ENCODE measurements at places on chromosomes 7 and 10.
A peak's percentile ranks its signal among the peaks of the same experiment; 100 is the strongest.

- no peak for DNase-seq
These were observed 12.9 kb downstream of the CDH23 start for GRCh38 chr10:71409516-71410104.

GRCh38 chr7:84025332-84025927 lies 169.2 kb downstream of the SEMA3A start:
- DNase-seq: peak; percentile 99

GRCh38 chr7:30331338-30331737 lies 46.9 kb downstream of the ZNRF2 start:
- DNase-seq: no peak

DNA sequence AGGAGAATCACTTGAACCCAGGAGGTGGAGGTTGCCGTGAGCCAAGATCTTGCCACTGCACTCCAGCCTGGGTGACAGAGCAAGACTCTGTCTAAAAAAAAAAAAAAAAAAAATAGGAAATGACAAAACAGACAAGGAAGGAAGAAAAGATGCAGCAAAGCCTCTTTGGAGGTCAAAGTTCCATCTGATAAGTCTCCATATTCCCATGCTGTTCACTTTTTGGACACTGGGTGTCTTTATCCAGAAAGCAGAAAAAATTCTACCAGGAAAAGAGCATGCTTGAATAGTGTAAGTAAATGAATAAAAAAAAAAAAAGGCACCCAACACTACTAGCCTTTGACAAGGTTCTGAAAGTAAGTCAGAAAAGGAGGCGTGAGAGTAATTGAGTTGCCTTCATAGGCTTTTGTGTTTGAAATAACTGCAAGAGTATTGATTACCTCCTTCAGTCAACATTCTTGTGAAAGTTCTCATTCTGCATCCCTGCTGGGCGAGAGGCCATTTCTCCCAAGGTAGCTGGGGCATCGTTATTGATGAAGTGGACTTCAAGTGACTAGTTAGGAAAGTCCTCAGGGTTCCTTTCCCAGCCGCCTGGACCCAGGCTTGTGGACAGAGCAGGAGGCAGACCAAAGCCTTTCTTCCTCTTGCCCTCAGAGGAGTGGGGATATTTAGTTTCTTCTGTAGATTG lies 133.3 kb upstream of the KIF5B start:
- no peak for DNase-seq

GRCh38 chr7:1607696-1608095 lies 37.9 kb upstream of the PSMG3 start:
- no peak for DNase-seq

GRCh38 chr10:120979435-120980278 lies 128.5 kb downstream of the WDR11 start:
- no peak for DNase-seq

DNA sequence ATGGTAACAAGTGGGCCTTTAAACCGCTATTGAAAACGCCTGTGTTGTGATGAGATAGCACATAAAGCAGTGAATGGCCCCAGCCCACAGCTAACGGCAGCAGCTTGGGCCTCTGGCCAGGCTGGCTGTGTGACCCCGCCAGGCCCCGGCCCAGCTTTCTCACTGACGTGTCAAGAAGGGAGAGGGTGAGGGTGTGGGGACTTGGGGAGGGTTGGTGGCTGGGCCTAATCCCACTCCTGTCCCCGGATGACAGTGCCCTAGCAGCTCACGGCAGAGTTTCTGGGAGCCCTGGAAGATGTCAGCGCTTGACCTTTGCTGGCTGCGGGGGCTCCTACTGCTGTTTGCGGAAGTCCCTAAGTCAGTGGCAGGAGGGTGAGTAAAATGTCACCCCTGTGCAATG lies 88.9 kb upstream of the SHH start:
- no peak for DNase-seq

- DNase-seq: no peak
These were observed 16.5 kb upstream of the KNDC1 start for GRCh38 chr10:133143546-133143945.

DNA sequence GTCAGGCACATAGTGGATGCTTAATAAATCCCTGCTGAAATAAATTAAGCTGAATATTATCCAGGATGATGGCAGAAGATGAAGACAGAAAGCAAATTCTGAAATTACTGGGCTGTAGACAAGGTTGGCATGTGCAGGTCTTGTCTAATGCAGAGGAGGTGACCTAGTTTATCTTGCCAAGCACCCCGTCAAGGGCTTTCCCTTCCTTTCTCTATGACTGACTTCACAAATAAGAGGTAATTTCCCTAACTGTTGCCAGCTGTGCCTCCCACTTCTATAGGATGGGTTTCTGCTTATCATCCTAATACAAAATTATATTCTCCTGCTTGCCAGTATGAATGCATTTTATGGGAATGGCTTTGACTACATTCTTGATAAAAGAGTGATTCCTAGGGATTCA lies 38.0 kb downstream of the LHFPL3 start:
- no peak for DNase-seq

DNA sequence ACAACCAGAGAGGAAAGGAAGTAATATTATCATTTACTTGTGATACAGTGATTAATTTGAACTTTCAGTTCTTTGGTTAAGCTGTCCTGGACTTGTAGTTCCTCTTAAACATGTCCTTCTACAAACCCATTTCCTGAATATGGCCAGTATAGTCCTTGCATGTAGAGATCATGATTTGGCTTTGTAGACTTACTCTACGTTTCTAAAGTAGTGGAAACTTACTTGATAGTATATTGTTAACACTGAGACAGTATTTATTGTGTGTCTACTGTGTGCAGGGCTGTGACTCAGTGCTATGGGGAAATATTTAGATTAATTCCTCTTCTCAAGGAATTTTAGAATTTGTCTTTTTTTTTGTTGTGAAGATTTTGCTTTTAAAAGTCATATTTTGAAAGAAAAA lies 109.5 kb downstream of the NRF1 start:
- DNase-seq: no peak

DNA sequence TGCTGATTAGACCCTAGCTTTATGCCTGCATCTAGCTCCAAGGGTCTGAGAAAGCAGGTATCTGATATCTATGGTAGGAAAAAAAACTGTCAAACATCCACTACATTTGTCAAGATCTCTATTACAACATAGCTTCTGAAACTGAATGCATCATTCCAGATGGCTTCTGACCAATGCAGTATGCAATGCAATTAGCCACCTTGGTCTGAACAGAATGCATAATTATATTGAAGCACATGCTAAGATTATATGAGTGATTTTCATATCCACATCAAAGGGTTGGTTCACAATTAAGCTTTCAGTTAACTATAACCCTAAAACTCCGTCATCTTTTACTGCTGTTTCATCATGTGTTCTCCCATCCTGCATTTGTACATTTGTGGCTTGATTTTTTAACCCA lies 271.4 kb downstream of the POLR1F start:
- no peak for DNase-seq

GRCh38 chr10:45461034-45461433 lies 87.0 kb downstream of the ALOX5 start:
- DNase-seq: no peak

DNA sequence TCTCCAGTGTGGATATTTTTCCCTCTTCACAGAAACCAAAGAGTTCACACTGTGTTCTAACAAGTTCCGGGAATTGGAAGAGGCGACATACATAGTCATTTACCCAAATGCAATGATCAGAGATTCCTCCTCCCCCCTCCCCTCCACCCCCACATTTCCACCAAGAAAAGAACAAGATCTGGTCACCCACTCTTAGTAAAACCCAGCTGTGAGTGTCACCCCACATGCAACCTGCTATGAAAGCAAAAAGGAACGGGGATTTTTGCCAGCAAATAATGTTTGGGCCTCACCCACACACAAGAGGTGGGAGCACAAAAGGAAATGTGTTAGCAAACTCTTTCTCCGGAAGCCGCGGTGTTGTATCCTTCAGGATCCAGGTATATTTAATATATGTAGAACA lies 745.0 kb upstream of the AUTS2 start:
- DNase-seq: no peak

Measured in GM04503 (cell line).